ENCODE measurements at places on chromosomes 7 and 10.

- DNase-seq = no peak
Measured at GRCh38 chr10:11068861-11069633, 51.4 kb downstream of the CELF2 start.

DNA sequence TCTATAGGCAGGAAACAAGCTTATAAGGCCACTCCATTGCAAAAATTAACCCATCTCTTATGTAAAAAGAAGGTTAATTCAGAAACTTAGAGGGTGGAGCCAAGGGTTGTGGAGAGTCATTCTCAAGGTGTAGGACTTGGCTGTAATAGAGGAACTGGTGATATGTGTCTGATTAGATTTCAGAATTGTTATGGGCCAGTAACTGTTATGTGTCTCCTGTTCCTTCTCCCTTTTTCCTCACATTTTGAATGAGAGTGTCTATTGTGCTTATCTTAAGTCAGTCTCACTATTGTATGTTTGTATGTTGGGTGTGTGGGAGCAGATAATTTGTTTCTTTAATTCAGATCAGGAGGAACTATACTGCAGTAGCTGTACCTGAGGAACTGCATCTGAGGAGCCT lies 49.1 kb downstream of the AHCYL2 start:
- DNase-seq = no peak

GRCh38 chr7:72040641-72041040 lies 371.5 kb downstream of the CALN1 start:
- DNase-seq = no peak

GRCh38 chr7:128103498-128104107 lies 72.4 kb upstream of the LRRC4 start:
- DNase-seq = no peak

DNA sequence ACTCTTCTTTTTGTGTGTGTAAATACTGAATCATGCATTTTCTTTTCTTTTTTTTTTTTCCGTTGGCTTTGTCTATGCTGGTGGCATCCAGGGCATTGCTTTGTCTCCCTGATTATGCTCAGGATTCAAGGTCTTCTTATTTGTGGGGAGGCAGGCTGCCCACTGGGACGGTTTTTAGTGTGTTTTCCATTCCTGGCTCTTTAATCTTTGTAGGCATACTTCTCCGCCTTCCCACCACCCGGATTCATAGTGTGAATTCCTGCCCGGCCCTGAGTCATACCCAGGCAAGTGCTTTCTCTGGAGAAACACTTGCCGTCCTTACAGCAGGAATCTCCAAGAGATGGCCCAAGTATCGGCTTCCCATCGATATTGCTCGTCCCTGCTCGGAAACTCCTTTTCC lies 5.2 kb downstream of the ZNF655 start:
- no peak for DNase-seq

DNA sequence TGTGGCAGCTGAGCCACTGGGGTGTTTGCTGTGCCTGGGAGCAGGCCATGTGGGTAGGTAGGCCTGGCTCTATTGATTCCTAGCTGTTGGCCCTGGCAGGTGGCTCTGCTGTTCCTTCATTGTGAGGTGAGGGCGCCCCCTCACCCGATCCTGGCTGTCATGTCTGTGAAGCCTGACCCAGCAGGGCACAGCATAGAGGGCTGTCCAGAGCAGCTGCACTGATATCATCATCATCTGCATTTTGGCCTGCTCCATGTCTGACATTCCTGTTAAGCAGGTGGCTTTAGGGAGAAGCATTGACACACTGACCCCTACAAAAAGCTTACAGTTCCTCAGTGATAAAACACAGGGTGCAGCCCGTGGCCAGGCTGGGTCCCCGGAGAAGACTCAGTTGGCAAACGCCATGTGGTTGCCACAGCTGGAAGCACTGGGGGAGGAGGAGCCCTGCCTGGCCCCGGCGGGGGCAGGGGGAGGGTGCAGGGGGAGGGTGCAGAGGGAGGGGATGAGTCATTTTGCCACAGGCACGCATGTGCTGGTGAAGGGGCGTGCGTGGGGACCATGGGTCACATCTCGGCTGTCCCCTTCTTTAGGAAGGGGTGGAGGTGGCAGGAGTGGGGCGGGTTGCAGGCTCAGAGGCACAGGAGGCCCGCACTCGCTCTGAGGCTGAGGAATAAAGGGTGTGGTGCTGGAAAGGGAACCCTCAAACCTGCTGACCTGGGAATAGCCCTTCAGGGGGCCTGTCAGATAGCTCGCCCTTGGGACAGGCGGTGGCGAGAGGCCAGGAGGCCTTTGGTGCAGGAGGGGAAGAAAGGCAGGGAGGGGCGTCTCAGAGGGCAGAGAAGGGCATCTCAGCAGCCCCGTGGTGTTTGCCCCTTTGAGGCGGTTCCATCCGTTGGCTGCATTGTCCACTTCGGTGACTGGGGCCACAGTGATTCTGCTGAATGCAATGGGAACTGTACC lies 31.6 kb downstream of the IKZF1 start:
- DNase-seq = peak; percentile 87

GRCh38 chr7:143397710-143398530 lies 10.7 kb downstream of the EPHA1 start:
- no peak for DNase-seq

DNA sequence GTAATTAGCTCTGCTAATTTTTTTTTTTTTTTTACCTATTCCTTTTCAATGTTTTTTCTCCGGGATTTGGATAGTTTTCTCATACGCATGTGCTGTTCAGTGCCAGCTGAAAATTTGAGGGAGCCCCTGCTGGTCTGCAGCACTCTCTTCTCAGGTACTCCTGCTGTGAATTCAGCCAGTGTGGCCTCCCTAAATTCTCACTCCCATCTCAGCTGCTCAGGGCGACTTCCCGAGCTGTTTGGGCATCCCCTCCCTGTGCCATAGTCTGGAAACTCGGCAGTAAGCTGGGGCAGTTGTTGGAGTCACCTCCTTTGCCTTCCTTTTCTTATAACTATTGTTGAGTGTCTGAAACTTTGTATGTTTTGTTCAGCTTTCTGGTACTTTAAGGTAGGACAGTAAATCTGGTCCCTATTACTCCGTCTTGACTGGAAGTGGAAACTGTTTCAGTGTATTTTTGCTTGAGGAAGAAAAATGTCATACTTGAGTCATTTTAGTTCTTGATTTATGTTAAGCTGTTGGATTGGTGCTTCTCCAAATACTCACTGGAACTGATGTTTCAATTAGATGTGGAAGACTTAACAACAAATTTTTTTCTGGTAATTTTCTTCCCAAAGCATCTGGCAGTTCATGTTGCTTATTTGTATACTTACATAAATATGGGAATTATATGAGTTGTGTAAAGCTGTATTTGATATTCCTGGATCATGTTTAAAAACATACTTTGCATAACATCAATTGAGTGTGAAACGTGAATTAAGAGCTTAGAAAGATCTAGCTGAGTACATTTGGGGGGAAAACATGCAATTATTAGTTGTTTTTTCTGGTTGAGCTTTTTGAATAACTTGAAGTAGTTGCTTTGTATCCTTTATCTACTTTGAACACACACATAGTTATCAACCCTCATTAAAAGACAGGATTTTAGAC lies 33.7 kb downstream of the MINPP1 start:
- DNase-seq = no peak

DNA sequence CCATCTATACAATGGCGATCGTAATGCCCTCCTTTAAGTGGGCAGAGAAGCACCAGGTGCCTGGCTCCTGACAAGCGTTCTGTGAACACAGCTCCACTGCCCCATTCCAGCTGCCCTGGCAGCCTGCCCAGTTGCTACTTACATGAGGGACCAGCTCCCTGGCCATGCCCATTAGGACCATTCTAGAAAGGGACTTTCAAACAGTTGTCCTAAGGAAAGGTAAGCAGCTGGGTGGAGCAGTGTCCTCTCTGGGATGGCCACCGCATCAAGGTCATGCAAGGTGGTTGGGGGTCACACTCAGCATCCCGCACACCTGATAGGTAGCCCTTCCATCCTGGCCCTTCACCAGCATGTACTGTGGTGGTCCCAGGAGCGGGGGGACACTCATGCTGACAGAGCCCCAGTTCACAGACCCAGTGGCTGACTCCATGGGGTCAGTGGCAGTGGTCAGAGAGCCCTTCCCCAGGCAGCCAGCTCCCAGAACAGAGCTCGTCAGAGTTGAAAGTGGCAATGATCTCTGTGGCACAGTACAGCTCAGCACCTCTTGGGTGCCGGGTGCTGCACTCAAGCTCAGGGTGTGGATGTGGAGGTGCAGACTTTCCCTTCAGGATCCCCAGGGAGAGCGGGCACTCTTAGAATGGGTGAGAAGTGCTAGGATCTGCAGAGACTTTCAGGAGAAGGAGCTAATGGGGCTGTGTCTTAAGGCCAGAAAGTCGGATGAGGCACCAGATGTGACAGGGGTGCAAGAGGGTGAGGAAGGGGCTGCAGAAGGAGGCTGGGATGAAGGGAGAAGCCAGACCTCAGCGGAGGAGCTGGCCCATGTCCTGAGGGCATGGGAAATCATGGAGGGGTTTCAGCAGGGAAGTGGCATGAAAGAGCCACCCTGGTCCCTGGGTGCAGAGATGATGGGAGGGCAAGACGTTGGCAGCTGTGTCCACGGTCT lies 10.9 kb downstream of the MMRN2 start:
- DNase-seq = no peak

DNA sequence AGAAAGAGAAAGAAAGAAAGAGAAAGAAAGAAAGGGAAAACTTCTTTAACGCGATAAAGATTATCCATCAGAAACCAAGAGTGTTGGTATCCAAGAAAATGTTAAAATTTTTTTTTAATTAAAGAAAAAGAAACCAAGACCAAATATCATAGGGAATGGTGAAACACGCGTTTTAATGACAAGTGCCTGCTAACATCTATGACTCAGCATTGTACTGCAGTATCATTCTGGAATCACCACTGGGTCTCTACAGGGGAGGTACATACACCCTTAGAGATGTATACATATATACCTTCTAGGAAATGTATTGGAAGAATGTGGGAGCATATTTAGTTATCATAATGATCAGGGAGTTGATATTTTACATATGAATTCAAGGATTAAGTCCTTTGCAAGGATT lies 32.1 kb upstream of the PIK3AP1 start:
- DNase-seq = no peak

GRCh38 chr7:146700015-146700560 lies 583.5 kb downstream of the CNTNAP2 start:
- DNase-seq = no peak

DNA sequence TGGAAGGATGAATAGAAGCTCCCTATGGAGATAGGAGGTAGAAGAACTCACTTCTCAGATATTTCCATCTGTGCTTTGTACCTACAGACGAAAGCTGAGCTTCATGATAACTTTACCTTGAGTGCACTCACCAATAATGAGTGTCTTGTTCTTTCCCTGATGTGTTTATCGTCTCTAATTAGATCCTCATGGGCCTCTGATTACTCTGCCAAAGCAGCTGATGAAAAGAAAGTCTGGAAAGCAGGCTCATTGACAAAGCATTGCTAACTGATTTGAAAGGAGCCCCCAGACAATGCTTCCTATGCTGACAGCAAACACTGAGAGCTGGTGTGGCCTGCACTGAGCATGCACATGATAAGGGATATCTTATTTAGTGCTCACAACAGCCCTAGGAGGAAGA lies 183.9 kb upstream of the GHITM start:
- DNase-seq = no peak
